ENCODE measurements at places on chromosomes 12 and 14.

DNA sequence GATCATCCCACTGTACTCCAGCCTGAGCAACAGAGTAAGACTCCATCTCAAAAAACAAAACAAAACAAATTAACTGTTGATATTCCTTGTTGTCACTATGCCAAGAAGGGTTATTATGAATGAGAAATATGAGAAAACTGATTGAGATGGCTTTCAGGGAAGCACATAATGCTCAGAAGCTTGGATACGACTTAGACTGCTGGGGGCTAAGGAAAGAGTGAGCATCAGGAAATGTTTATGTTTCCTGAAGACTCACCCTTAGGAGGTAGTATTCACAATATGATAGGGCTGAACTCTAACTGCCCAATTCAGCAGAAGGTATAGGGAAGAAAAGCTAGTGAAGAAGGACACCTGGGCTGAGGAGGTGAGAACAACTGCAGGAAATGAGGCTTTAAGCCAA, 6.3 kb downstream of the STYK1 start:
- DNase-seq: no peak

DNA sequence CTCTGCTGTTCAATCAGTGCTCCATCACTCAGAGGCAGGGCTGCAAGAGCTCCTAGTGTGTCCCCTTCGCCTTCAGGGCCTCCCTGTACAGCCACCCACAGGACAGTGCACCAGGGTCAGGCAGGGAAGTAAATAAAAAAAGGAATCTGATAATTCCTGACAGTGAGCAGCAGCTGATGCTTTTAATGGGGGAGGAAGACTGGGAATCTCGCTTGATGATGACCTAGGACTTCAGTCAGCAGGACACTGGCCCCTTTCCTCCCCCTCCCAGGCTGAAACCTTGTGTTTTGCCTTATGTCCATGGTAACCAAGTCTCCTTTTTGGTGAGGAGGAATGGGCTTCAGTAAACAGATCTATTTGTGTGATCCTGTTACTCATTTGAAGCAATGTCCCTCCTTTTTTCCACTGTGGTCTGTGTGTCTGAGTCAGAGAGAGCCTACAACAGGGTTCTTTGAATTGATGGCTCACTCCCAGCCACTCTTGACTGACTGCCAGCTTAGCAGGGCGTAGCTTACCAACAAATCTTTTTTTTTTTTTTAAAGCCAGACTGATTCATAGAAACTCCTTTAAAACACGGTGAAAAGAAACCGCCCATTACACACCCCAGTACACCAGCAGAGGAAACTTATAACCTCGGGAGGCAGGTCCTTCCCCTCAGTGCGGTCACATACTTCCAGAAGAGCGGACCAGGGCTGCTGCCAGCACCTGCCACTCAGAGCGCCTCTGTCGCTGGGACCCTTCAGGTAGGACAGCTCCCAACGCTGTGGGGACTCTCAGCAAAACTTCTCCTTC, at the start of gene EMP1:
EMP1 (plus strand) TSS at position 597 of the 792 bp plus-strand sequence. CDS start 14,785 bp downstream, outside the sequence.
- peak; percentile 46 for DNase-seq

- no peak for DNase-seq
These were observed 149.9 kb downstream of the CALM1 start for GRCh38 chr14:90546767-90547166.

DNA sequence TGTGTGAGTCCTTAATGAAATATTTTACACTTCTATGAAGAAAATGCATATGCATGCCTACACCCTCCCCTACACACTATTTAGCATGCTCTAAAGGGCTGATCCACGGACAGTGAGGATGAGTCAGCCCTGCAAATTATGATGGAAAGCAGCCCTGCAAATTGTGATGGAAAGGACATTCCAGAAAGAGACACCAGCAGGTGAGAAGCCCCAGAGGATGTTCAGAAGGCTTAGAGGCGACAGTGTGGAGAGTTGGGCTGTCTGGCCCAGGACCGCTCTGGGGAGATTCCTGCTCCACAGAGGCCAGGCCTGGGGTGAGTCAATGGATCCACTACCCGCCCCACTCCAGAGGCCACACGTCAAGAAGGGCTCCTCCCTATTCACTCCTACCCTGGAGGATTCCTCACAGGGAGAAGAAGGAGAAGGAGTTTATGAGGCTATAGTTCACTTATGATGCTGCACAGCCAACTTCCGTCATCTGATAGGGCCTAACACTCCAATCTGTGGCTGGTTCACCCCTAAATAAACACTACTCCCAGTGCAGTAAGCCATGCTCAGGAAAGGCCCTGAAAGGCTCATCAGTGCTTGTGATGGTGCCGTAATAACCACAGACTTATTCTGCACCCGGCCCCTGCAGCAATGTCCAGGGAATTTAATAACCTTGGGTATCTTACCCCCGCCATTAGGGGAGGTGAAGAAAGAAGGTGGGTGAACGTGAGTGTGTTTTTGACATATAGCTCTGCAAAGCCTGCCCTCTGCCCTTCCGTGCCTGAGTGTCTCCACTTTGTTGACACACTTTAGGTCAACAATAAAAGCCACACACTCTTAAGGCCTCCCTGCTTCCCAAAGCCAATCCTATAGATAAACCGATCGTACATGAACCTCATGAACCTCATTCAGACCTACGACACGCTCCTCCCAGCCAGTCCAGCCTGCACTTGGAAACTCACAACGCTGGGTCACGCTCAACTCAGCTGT, 46.4 kb downstream of the CLMN start:
- DNase-seq: no peak

DNA sequence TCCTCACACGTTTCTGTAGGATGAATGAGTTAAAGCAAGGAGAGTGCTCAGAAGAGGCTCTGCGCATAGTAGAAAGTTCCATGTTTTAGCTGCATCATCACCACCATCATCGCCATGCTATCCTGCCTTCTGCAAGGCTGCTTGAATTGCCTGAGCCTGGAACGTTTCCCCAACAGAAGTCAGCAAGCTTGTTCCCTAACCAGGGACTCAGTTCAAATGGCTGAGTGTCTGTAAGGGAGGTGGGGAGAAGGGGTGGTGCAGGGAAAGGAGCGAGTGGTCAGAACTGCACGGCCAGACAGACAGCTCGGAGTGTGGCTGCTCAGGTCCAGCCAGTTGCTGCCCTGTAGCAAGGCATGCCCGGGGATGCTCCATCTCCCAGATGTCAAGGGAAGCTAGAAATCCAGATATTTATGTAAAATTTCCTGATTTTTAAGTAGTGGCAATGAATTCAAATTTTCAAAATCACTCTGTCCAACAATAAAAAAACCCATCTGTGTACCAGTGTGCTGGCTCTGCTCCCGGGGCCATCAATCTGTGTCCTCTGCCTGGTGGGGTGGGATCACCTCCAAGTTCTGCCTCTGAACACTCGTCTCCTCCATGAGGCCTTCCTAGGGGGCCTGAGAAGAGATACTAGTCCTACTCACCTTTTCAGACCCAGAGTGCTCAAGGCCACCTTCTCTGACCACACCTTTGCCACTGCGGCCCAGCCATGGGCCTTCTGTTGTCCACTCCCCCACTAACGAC, 162.7 kb downstream of the FOXN3 start:
- no peak for DNase-seq

DNA sequence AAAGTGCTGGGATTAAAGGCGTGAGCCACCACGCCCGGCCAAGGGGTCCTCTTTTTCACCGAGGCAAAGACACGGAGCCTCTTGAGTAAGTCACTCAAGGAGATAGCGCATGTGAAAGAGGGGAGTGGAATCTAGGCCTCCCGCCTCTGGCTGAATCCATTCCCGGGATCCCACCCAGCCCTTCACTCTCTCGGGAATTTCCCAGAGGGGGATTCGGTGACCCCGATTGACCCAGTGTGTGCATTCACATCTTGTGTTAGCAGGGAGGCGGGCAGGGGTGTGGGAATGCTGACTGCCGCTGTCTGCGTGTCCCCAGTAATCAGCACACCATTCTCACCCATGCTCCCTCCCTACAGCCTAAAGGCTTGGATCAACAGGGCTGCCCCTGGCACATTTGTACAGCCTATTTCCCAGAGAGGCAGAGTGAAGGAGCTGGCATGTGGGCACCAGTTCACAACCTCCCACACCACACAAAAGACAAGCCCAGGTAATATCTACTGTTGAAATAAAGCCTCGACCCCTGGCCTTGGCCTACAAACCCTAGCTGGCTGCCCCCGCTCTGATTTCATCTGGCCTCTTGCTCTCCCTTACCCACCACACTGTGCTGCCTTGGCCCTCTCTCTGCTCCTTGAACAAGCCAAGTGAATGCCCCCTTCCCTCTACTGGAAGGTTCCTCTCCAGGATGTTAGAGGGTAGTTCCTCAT, 1.3 kb upstream of the LTBP2 start:
- DNase-seq: no peak

- DNase-seq: no peak
These were observed 93.7 kb upstream of the USP15 start for GRCh38 chr12:62166525-62166924.

DNA sequence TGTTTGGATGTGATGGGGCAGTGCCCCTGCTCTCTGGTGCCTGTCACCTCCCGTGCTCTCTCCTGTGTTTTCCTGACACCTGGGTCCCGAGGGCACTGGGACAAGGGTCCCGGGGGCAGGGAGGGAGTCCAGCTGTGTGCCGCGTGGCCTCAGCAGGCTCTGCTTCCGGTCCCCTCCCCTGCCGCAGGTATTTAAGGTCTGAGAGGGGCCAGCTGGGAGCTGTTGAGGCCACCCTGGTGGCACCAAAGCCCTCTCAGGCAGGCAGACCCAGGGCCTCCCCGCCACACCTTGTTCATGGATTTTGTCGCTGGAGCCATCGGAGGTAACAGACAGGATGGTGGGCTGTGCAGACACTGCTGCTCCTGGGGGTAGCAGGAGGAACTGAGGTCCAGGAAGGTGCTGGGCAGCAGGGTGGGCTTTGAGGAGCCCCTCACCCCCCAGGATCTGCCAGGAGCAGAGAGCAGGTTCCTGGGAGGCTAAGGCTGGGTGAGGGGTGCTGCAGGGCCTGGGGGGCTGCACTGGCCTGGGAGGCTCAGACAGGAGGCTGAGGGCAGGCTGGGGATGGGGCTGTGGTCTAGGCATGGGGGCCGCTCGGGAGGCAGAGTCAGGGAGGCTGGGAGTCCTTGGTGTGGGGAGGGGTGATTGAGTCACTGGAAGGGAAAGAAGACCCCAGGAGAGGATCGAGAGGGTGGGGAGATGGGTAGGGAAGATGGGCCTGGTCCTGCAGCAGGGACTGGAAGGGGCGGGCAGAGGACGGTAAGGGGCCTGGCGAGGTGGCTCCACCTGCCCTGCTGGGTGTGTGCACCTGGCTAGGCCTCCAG, at the start of gene SLC25A47:
SLC25A47 (plus strand) TSS at position 219 of the 821 bp plus-strand sequence; CDS start at position 295, 76 bp downstream.
- no peak for DNase-seq

DNA sequence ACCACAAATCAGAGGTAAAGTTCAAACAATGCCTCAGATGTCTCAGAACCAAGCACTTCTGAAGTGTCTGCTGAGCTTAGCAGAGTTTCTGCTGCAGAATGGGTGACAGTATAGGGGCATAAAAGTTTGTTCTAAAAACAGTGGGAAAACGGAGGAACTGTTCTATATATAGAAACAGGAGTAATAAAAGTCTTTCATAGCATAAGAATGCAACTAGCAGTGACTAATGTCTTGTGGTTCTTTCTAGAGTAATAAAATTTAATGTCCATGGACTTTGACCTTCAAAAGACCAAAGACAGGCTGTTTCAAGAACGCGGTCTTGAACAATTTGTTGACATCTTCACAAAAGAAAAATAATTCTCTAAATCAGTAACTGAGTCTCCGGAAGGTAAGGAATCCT, 107.5 kb upstream of the FAR2 start:
- DNase-seq: no peak

All from stimulated activated CD4-positive, alpha-beta T cell treated with anti-CD3 and anti-CD28 coated beads, Interleukin-4, amount 100 ng/mL, for 4 hours (primary cell).